ENCODE measurements at places on chromosomes 2 and 18.

GRCh38 chr2:26639685-26640243, 1.4 kb downstream of the CIB4 start:
- DNase-seq: no peak

GRCh38 chr2:207468488-207468887, 61.3 kb upstream of the CREB1 start:
- no peak for DNase-seq

- no peak for DNase-seq
These were observed 13.5 kb upstream of the LBH start for GRCh38 chr2:30217644-30218337.

DNA sequence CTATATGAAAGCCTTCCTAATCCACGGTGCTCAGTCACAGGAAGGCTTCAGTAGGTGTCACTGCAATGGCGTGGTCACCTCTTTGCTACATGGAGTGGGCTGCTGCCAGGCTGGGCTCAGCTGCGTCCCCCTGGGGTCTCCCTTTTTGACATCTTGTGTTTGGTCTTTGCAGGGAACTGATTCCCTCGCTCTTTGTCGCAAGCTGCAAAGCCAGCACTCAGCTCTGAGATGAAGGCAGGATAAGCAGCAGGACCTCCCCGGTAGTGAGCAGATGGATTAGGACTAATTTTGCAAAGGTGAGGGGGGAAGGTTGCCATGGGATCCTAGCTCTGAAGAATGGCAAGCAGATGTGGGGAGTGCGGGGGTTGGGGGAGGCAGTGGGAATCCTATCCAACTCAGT, 173.9 kb upstream of the ARL4C start:
- no peak for DNase-seq

- no peak for DNase-seq
These were observed 15.4 kb downstream of the GREB1L start for GRCh38 chr18:21257386-21257785.

DNA sequence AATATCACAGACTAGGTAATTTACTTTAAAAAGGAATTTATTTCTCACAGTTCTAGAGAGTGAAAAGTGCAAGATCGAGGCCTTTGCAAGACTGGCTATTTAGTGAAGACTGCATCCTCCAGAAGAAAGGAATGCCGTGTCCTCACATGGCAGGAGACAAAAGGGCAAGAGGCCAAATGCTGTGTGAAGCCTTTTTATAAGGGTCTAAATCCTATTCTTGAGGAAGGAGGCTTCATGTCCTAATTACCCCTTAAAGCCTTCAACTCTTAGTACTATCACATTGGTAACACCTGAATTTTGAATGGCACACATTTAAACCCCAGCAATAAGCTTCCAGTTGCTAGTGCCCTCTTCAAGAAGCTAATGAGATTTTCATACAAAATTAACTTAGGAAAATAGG, 1882.3 kb upstream of the PIK3C3 start:
- DNase-seq: no peak

DNA sequence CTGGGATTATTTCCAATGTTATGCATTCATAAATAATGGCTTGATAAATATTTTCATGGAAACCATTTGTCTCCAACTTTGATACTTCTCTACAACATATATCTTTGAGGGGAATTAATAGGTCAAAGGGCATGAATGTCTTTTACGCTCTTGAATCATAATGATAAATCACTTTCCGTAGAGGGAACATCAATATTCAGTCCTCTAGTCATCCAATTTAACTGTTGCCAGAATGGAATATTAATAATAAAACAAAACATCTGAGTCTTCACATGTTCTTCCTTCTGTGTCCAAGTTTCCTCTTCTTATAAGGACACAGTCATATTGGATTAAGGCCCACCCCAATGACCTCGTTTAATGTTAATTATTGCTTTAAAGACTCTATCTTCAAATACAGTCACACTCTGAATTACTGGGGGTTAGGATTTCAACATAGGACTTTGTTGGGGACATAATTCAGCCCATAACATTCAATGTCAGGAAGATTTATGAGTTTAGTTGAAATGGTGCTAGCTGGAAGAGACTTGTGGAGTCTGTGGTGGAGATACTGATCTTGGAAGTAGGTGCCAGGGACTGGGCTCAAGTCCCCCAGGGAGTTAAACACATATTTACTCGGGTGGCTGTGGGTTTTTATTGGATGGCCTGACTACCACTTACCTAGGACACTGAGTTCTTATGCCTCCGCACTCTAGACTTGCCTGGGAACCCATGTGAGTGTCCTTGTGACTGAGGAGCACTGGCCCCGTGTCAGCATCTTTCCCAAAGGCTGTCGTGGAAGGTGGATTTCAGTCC, 85.0 kb upstream of the SEC11C start:
- no peak for DNase-seq

DNA sequence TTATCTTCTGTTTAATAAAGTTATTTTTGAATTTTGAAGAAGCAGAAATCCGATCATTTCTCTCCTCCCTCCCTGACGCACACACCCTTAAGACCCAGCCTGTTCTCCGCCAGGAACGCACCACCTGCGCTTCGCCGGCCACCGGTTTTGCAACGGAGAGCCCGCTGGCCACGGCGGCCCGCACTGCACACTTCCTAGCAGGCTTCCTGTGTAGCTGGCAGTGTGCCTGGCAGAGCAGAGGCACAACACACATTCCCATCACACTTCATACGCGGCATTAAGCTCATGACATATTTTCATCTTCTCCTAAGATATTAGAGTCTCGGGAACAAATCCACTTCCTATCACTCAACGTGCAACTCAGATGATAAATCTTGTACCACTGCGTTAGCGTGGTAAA, 148.0 kb downstream of the HDAC4 start:
- DNase-seq: peak; percentile 44

DNA sequence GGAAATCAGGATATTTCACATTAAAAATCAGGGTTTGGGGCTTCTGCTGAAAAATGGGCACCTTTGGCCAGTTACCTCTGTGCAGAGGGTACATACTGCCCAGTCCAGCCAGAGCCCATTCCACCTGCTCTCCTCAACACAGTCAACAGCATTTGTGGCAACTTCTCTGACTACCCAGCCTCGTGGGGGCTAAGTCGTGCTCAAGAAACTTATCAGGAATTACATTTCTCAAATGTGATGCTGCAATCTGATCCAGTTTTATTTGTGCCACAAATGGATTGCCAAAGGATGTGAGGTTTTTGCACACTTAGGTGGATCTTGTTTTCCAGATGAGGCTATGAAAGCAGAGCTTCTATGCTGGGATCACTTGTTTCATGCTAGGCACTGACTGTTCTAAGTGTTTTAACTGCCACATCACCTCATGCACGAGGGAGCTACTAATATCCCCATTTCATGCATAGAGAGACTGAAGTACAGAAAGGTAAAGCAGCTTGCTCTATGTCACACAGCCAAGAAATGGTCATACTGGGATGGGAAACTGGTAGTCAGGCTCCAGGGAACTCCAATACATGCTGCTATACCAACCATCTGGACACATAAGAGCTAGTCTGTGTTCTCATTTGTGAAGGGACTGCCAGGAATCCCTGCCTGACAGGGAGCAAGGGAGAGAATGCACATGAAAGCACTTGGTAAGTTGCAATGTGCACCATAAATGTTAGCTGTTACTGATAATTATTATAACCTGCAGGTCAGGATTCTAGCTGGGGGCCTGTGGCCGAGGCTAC, 89.0 kb upstream of the HK2 start:
- no peak for DNase-seq

DNA sequence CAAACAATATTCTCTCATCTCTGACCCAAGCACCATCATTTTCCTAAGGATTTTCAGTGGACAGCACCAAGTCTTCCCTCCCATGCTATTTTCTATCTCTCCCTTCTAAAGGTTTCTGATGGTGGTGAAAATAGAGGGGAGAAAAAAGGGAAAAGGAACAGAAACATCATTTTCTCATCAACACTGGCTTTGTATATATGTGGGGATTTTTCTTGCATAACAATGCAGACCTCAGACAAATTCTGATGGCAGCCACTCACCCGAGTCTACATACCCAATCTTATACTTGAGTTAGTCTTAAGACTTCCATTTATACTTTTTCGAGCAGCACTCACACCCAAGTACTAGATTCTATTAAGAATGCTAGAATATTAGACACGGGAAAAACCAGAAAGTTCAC, 95.8 kb downstream of the TMEM163 start:
- DNase-seq: no peak

DNA sequence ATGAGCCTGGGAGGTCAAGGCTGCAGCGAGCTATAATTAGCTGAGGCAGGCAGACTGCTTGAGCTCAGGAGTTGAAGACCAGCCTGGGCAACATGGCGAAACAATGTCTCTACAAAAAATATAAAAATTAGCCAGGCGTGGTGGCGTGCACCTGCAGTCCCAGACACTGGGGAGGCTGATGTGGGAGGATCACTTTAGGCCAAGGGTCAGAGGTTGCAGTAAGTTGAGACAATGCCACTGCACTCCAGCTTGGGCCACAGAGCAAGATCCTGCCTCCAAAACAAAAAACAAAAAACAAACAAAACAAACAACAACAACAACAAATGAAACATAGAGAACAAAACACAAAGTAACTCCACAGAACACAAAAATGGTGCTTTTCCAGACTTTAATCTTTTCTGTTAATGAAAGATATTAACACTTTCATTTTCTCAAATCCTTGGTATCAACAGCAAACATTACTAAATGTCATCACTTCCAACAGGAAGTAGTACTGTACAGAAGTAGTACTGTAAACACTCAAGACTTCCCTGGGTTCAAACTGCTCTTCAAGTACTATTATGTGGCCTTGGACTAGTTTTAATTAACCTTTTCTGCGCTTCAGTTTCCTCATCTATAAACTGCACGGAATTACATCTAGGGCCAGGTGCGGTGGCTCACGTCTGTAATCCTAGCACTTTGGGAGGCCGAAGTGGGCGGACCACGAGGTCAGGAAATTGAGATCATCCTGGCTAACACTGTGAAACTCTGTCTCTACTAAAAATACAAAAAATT, 27.9 kb downstream of the PUM2 start:
- no peak for DNase-seq

DNA sequence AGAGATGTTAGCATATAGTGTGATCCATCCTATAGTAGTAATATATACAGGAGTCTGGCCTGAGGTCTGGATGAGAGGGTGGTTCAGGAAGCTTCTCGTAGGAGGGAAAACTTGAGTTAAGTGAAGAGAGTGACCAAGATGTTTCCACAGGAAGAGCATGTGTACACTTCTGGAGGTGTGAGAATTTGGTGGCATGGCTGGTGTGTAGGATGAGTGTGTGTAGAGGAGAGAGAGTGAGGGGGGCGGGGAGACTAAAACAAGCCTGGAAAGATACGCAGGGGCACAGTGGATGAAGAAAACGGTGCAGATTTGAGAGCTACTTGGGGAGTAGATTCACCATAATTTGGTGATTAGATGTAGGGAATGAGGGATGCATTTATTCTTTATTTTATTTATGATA, 43.5 kb upstream of the CTLA4 start:
- no peak for DNase-seq

DNA sequence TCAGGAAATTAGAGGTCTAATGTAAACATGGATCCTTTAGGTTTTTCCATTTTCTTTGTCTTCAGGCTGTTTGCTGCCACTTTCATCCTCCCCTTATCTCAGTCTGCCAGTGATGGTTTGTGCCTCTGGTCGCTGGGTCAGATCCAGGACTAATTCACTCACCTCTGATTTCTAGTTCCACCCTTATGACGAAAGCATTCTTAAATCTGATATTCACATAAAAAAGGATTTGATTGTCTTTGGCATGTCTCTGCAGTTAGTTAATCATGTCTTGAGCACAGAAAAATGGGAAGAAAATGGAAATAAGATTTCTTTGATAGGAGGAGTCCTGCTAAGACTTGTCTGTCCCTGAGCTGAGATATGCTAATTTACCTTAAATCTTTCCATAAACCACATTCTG, 4.6 kb downstream of the IL1RL1 start:
- no peak for DNase-seq

DNA sequence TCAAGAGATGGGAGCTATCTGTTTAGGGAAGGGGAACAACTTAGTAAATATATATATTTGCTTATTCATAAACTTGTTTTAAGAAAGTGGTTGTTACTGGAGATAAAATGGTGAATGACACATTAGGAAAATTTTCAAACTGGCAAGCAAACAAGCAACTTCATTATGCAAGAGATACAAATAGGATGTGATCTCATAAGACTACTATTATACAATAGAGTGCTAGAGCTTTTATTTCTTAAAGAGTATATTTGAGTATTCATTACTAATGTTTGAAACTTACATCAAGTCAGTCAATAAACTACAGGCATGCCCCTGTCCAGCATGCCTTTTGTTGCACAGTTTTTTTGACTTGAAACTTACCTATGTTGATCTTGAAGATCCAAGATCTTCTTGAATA, 355.2 kb upstream of the KCNJ3 start:
- no peak for DNase-seq

DNA sequence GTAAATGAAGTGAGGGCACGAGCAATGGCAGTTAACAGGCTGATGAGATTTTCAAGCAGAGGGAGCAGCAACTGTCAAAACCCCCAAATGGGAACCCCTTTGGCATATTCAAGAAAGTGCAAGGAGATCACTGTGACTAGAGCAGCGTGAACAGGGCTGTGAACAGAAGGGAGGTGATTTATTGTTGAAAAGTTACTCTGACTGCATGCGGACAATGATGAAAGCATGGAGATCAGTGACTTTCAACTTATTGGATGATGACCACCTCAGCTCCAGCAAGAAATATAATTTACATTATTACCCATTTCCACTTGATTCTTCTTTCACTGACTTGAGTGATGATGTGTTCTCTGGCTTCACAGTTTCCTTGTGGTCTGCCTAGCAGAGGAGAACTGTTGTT, 187.8 kb upstream of the BOD1L2 start:
- no peak for DNase-seq

- no peak for DNase-seq
These were observed 46.2 kb downstream of the PKP4 start for GRCh38 chr2:158502974-158503373.

- no peak for DNase-seq
These were observed 114.5 kb downstream of the TTC27 start for GRCh38 chr2:32742376-32742775.

DNA sequence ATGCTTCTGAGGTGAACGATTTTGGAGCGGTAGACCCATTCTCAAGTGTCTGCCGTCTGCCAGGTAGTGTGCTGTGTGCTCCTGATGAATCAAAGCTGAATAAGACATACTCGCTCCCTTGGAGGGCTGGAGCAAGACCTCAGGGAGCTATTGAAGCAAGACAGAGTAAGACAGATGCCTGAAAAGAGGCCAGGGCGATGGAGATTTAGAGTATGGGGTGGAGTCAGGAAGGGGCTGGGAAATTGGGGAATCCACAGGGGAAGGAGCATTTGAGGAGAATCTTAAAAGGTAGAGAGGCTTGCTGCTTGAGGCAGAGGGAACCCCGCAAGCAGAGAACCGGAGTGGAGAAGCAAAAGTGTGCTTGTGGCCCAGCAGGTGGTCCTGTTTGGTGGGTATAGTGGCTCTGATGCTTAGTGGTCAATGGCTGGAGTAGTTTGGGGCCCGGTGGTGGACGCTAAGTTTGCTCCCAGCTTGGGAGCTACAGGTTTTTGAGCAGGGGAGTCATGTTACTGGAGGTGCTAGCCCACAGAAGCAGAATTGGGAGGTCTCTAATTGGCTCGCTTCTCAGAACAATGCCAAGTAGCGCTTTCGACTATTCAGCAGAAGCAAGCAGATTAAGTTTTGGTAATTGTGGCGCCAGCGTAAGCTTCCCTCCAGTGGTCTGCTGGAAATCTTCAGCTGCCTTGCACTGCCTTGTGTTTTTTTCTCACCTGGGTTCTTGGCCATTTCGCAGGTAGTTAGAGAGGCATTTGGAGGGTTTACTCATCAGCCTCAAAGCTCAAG, 2.0 kb downstream of the CNNM4 start:
- DNase-seq: no peak
